ENCODE measurements at places on chromosomes 2 and 18.

GRCh38 chr18:61606068-61606660 is 272.9 kb downstream of the CDH20 start:
- ATAC-seq, result no peak

- ATAC-seq, result no peak
Measured at GRCh38 chr2:141364821-141365220, 766.0 kb downstream of the LRP1B start.

DNA sequence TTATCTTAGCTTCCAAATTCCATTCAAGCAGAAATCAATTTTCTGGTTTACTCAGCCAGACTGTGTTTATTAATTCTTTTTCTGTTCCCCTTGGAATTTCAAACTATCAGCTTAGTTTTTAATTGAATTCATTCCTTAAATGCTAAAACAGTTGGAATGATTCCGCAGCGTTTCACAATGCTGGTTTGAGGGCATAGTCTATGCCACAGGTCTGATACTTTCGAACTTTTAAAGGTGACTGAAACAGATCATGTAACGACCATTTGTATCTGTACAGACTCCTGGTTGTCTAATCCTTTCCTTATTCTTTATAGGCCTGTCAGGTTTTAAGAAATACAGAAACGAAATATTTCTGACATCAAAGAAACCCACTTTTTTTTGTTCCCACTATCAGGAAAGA is 45.4 kb downstream of the STPG4 start:
- no peak for ATAC-seq

DNA sequence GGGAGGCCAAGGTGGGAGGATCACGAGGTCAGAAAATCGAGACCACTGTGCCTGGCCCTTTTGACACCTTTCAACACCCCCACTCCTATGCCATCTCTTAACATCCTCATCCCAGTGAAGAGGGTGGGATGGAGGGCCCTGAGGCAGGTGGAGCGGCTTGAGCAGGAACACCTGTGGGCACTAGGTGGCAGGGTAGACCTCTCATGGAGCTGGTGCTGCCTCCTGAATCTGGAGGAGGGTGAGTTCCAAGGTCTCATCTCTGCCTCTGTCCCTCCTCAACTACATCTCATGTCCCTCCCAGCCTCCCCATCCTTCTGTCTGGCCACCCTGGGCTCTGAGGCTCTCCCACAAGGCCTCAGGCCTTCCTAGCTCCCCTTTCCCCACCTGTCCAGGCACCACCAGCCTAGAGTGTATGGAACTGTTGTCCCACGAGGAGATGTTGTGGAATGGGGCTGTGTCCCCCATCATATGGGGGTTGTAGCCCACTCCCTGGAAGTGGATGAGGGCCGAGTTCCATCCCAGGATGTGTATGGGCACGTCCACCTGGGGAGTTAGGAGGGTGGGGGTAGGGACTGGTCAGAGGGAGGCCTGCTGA is 17.0 kb upstream of the CRYBA2 start:
- no peak for ATAC-seq

- ATAC-seq, result no peak
Measured at GRCh38 chr2:133459590-133459989, 108.7 kb downstream of the NCKAP5 start.

DNA sequence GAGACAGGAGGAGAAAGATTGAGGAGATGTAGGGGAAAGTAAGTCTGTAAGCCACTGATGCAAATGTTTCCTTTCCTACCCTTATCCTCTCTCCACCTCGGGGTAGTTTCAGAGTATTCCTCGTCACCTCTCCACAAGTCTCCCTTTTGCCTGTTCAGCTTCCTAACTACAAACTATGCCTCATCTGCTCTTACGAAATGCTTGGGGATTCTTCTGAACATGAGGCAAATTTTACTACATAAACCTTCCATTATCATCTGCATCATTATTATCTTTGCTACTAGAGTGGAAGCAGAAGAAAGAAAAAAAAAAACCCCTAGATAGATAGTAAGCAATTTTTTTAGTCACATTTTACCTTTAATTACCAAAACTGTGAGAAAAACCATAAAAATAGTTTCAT is 43.1 kb upstream of the CWC22 start:
- ATAC-seq, result no peak

GRCh38 chr2:64607381-64608304 is 46.1 kb downstream of the SERTAD2 start:
- ATAC-seq, result no peak

DNA sequence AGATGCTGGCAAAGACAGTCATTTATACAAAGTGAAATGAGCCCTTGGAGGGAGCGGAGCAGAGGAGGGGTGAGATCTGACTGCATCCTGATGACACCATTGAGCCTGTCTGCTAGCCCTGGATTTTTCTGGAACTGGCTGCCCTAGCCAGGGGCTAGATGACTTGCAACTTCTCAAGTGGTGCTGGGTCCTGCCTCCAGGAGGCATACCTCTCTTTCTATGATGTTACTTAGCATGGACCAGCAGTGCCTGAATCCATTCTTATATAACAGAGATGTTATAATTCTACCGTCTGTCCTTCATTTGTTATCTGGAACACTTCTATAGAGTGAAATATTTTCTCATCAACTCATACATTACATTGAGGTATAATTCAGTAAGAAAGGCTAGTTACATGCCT is 8.5 kb upstream of the TWIST2 start:
- ATAC-seq, result no peak

- ATAC-seq, result no peak
Measured at GRCh38 chr18:79578396-79579260, 101.0 kb upstream of the CTDP1 start.

- ATAC-seq, result no peak
Measured at GRCh38 chr2:66515743-66516142, 80.8 kb downstream of the MEIS1 start.

- no peak for ATAC-seq
Measured at GRCh38 chr2:19009510-19009909, 348.9 kb downstream of the OSR1 start.

- ATAC-seq, result no peak
Measured at GRCh38 chr2:115649731-115650130, 1207.3 kb downstream of the DPP10 start.

DNA sequence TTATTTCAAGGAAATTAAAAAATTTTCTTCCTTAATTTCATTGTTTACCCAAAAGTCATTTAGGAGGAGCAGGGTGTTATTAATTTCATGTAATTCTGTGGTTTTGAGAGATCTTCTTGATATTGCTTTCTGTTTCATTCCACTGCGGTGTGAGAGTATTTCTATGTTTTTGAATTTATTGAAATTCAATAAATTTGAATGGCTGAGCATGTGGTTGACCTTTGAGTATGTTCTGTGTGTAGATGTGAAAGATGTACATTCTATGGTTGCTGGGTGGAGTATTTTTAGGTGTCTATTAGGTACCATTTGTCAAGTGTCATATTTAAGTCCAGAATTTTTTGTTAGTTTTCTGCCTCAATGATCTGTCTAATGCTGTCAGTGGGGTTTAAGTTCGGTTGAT is 39.4 kb upstream of the LANCL1 start:
- no peak for ATAC-seq

- no peak for ATAC-seq
Measured at GRCh38 chr2:54083445-54083844, 32.0 kb upstream of the ACYP2 start.

DNA sequence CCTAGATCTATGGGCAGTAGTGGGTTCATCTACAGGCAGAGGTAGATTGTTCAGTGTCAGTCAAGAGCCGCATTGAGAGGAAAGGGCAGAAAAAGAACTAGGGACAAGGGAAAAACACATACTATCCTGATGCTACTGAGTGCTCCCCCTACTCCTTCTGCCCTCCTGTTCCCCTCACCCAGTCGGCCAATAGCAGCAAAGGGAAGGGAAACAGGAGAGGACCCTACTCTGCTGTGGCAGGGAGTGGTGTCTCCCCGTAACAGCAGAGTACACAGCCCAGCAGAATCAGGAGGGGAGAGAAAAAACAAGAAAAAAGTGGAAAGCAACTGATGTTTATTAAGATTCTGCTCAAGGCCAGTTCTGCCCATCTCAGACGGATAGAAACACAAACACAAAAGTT is 136.1 kb upstream of the CCDC150 start:
- ATAC-seq, result no peak

DNA sequence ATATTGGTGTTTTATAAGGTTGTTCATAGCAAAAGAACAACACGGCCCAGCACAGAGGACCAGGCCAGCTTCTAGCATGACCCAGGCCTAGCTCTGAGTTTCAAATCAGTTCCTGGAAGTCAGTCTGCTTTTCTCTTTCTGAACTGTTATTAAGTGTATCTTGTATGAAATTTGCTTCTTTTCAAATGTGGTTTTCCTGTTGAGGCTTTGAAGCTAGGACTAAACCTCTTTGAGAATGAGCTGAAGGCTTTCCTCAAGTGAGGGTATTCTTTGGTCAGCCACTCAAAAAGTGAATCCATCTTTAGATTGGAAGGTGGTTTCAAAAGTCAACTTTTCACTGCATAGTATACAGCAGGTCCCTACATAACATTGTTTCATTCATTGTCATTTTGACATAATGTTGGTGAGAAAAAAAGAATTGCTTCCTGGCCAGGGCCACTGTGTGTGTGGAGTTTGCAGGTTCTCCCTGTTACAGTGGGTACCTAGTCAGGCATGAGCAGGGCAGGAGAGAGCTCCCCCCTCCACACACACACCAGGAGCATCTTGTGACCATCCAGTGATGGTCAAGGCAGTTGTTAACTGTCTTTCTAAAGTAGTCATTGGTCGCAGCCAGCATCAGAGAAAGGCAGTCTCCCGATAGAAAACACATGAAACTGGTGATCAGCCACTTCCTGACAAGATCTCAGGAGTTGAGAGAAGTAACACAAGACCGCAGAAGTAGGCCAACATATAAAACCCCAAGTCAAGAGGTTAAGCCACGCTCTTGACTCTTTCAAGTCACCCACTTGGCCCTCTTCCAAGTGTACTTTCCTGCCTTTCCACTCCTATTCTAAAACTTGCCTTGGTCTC is 6.7 kb upstream of the ACAA2 start:
- ATAC-seq, result peak; percentile 69

DNA sequence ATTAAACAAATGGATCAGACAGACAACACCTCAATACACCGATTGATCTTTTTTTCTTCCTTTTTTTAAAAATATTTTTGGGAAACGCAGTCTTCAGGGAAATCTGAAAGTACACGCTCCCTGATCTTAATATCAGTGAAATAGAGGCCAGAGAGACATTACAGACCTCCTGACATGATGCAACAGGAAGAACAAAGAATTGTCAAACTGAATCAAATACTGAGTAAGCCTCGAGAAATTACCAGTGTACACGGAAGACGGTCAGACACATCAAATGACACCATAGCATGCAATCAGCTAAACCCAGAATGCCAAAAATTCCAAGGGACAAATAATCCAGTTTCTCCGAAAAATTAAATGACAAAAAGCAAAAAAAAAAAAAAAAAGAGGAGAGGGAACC is 80.2 kb upstream of the NFU1 start:
- no peak for ATAC-seq

GRCh38 chr2:142755191-142755590 is 122.3 kb upstream of the KYNU start:
- ATAC-seq, result no peak

GRCh38 chr2:121529439-121530211 is 1.1 kb upstream of the RNU4ATAC start:
- no peak for ATAC-seq

DNA sequence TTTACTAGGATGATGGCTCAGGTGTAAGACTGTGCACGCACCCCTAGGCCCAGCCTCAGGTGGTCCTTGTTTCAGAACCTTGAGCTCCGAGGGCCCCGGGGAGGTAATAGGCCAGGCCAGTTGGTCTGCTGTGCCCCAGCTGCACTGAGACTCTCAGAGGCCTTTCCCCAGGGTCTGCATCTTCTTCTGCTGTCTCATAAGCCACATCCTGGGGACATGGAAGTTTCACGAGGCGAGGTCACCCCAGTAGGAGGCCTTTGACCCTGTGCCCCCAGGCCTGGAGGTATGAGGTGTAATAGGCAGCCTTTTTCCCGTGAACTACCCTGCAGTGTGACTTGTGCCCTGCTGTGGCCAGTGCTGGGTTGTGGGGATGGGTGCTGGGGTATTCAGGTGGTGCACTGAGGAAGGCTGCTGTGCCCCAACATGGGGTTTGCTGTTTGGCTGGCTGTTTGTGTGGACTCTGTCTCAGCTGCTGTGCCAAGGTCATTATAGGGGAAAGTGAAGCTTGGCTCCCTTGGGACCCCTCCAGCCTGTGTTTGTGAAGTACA is 6.9 kb downstream of the OXER1 start:
- no peak for ATAC-seq

DNA sequence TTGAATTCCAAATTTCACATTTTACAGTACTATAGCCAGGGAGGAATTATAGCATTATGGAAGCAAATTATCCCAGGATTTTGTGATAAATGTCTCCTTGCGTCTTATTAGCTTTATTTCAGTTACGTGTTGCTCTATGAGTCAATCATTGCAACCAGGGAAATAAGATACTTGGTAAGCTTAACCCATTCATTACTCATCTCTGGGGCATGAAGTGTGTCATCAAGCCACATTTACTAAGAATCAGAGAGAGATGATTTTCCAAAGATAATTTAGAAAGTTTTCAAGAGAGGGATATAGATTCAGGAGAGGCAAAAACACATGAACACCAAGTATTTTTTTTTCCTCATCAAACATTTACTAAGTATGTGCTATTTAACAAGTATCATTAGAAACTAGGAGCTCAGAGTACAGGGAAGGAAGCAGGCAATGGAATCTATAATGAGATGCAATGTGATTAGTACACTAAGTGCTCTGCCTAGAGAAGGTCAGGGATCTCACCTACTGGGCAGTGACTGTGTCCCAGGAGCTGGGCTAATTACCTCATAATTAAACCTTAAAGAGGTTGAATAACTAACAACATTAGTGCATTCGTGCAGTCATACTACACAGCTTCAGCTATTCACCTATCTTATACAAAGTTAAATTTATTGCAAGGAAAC is 217.8 kb upstream of the NXPH2 start:
- ATAC-seq, result no peak

- ATAC-seq, result no peak
Measured at GRCh38 chr2:6794448-6794847, 71.3 kb downstream of the CMPK2 start.

GRCh38 chr18:35605686-35606417 is 24.3 kb downstream of the GALNT1 start:
- ATAC-seq, result no peak

- no peak for ATAC-seq
Measured at GRCh38 chr18:22985250-22985649, 52.1 kb downstream of the RBBP8 start.

DNA sequence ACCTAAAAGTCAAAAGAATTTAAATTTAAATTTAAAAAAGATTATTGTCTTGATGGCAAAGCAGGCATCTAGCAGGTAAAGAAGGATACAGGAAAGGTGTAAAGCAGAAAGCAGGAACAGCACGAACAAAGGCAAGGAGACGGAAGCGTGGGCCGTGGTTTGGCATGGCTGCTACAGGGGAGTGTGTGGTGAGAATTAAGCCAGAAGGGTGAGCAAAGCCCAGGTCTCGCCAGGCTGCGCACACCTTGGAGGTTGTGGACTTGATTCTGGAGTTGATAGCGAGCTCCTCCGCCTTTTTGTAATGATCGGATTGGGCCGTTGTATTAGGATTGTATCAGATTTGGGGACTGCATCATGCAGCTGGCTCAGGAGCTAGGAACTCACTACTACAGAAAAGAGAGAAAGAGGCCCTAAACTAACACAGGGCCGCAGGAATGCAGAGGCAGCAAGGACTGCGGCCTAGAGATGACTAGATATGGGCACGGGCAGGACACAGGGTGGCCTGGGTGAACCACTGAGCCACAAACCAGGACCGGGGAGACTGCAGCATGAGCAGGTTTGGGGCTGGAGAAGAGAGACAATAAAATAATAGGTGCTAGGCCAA is 71.4 kb upstream of the TMEM247 start:
- ATAC-seq, result no peak
